Pancreas (tissue), 10 donors: ENCODE measurements at places on chromosomes 16 and 17. TPM values are rescaled to one million over a fixed set of nuclear protein-coding genes. Genes with fewer than 3 reads are reported as not detected.

DNA sequence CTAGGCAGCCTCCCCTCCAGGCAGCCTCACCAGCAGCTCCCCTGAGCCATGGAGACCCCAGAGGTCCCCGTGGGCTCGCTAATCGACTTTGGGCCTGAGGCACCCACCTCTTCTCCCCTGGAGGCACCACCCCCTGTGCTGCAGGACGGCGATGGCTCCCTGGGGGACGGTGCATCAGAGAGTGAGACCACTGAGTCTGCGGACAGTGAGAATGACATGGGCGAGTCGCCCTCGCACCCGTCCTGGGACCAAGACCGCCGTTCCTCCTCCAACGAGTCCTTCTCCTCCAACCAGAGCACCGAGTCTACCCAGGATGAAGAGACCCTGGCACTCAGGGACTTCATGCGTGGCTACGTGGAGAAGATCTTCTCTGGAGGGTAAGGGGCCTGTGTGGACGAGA lies 39.4 kb downstream of the KIAA0513 start:
- no peak for DNase-seq

DNA sequence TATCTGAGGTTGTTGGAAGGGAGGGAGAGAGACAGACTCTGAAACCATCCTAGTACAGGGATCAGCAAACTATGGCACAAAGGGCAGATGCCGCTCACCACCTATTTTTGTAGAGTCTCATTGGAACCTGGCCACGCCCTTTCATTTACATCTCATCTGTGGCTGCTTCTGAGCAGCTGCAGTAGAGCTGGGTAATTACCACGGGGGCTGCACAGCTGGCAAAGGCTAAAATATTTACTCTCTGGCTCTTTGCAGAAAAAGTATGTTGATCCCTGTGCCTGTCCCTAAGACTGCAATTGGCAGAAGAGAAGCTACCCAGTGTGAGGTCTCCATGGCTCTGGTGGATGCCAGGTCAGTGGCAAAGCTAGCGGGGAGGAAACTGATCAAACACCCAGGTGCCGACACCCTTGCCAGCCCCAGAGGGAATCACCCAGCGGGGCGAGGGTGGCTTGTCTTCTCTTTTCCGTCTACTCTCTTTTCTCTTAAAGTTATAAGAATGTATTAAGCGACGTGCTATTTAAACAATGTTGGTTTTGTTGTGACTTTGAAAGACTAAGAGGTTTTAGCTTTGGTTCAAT lies 14.0 kb downstream of the CEP295NL start:
- DNase-seq: no peak

DNA sequence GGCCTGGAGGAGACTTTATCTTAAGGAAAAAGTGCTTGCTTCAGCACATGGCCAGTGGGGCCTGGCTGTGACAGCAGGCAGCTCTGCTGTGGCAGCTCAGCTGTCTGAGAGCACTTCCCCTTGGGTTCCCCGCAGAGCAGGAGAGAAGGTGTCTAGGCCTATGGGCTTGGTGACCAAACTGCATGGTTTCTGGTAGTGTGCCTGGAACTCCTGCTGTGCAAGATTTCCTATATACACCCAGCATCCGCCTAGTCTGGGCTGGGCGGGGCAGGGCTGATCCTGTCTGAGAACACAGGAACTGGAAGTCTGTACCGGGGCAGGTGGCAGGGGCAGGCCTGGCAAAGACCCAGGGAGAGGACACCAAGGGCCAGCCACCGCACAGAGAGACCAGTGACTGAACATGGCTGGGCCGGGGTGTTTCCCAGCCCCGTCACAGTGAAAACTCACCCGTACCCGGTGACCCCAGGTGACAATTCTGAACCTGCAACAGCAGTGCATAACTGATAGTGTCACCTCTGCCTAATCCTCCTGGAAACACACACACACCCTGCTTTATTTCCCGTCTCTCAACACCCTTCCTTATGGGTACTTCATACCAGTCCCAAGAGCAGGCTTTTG lies 39.3 kb downstream of the CHD9 start:
- DNase-seq: peak; percentile 66

GRCh38 chr16:90044111-90044551 lies 24.9 kb upstream of the DBNDD1 start:
- DNase-seq: no peak

GRCh38 chr16:70598937-70599503 lies 47.3 kb upstream of the IL34 start:
- DNase-seq: no peak

- no peak for DNase-seq
These were observed 20.2 kb downstream of the CBFA2T3 start for GRCh38 chr16:88956546-88957432.

GRCh38 chr16:17339764-17340541 lies 130.8 kb downstream of the XYLT1 start:
- DNase-seq: no peak

GRCh38 chr17:17206124-17206912 lies at the start of gene PLD6:
Gene PLD6 (minus strand): TSS chr17:17206333. CDS start chr17:17206286, 47 bp downstream.
- DNase-seq: peak; percentile 95

DNA sequence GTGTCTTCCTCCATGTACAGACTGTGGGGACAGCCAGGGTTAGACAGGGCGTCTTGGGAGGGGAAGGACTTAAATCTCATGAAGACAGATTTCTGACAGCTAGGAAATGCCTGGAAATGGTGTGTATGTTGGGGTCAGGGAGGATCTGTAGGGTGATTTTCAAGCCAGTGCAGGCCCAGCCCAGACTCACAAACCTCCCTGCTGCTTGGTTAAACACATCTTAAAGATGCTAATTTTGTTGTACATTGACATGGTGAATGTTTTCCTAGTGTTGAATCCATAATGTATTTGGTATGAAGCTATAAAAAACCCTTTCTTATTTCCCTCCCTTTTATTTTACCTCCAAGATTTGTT lies 238.3 kb downstream of the CCDC182 start:
- no peak for DNase-seq

GRCh38 chr16:86073103-86073625 lies 174.2 kb downstream of the IRF8 start:
- DNase-seq: peak; percentile 36

GRCh38 chr16:65896448-65897153 lies 469.9 kb upstream of the CDH5 start:
- no peak for DNase-seq

Gene HIRIP3
- polyA plus RNA-seq: 16.8 TPM

Gene HSD17B1
- 3.5 TPM for polyA plus RNA-seq

Gene FAM20A
- 8.0 TPM for polyA plus RNA-seq

Gene HNF1B
- 36.5 TPM for polyA plus RNA-seq

Gene NDUFB10
- polyA plus RNA-seq: 108 TPM
